ENCODE measurements at places on chromosomes 6 and 20.

- no peak for DNase-seq
These were observed 177.9 kb downstream of the FRK start for GRCh38 chr6:115882771-115883170.

- no peak for DNase-seq
These were observed 108.0 kb downstream of the PRND start for GRCh38 chr20:4829514-4830215.

GRCh38 chr6:20109526-20109925, 102.7 kb downstream of the MBOAT1 start:
- no peak for DNase-seq

DNA sequence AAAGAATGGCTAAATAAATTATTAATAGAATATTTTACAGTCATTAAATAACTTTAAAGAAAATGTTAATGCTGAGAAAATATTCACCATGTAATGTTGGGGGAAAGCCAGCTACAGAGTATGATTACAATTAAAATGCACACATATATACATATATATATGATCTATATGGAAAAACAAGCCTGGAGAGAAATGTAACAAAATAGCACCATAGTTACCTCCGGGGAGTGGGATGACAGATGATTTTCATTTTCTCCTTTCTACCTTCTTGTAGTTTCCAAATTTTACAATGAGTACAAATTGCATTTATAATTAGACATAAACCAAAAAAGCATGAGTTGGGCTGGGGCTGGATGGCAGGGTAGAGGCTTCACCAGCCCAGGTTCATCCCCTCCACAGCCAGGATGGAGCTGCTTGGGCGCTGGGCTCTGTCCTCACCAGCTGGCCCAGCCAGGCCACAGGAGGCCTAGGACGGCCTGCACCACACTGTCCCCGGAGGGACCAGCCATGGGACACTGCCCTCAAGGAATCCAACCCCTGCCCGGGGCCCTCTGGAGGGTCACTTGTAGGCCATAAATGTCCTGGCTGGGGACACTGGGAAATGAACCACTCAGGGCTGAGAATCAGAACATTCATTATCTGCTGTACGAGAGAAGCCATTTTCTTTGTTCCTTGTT, 10.3 kb downstream of the C20orf203 start:
- DNase-seq: no peak

GRCh38 chr6:3961581-3962215, 112.5 kb downstream of the FAM50B start:
- no peak for DNase-seq

GRCh38 chr6:149813351-149813750, 50.8 kb downstream of the LRP11 start:
- no peak for DNase-seq

DNA sequence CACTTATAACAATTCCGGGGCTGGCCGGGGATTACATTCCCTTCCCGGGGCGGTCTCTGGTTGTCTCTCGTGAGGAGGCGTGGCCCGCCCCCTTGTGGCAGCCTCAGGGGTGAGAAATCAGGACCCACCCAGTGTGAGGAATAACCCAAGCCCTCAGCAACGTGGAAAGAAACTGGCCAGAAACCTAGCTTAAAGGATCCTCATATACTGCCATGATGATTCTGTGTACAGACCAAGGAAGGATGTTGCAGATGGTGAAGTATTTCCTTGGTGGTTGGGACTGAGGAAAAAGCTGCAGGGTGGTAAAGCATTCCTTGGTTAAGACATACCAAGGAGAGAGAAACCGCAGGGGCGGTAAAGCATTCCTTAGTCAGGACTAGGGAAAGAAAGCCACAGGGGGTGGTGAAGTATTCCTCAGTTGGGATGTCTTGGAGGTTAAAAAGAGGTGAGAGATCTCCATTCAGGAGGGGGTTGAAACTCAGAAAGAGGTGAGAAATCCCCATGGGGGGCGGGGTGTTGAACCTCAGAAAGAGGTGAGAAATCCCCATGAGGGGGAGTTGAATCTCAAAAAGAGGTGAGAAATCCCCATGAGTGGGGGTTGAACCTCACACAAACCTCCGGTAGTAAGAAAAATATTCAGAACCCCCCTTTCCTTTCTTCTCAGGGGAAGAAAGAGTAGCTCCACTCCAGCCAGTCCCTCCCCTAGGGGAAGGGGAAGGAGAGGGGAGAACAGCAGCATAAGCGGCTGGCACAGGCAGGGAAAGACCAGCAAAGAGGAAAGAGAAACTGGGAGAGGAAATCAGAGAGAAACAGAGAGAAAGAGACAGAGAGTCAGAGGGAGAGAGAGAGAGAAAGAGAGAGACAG, 238.1 kb downstream of the RNGTT start:
- peak; percentile 23 for DNase-seq

GRCh38 chr6:162922563-162923166, 194.9 kb downstream of the PACRG start:
- no peak for DNase-seq

GRCh38 chr6:121439475-121439874, 4.0 kb downstream of the GJA1 start:
- no peak for DNase-seq

GRCh38 chr6:27608916-27609883, 136.3 kb upstream of the ZNF184 start:
- no peak for DNase-seq

GRCh38 chr6:91681296-91681695, 1094.4 kb upstream of the MAP3K7 start:
- no peak for DNase-seq

- no peak for DNase-seq
These were observed 34.6 kb upstream of the SPACA1 start for GRCh38 chr6:88013015-88013414.

DNA sequence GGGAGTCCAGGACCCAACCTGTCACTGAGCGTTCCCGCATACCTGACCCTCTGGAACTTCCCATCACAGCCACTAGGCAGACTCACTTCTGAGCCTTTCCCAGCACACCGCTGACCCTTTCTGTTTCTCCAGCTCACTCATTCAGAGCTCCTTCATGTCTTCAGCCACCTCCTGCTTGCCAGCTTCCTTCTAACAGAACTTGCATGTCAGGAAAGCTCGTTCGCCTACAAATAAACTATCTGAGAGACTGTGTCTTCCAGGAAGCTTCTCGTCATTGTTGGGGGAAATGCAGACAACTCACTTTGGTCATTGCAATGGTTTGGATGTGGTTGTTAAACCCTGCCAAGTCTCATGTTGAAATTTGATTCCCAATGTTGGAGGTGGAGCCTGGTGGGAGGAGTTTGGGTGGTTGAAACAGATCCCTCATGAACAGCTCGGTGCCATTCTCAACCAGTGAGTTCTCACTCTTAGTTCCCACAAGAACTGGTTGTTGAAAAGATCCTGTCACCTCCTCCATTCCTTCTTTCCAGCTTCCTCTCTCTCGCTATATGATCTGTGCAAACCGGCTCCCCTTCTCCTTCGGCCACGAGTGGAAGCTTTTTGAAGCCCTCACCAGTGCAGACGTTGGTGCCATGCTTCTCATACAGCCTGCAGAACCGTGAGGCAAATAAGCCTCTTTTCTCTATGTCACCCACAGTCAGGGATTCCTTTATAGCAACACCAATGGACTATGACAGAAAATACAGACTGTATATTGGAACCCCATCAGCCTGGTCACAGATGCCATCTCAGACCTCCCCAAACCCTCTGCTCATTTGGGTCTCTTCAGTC, 1.4 kb upstream of the MUC21 start:
- no peak for DNase-seq

DNA sequence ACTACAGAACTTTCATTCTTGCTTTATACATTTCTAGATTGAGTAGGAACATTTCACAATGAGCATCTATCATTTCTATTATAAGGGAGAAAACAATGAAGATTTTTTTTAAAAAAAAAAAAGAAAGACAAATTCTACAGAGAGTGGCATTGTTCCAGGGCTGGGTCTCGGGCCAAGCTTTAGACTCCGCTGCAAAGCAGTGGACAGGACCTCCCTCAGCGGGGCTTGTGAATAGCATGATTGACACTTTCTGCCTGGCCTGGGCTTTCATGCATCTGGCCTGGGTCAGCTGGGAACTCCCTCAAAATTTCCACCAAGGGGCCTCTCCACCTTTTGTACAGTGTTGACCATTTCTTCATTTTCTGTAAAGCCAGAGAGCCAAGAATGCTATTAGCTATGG, 55.8 kb upstream of the HIVEP2 start:
- no peak for DNase-seq

DNA sequence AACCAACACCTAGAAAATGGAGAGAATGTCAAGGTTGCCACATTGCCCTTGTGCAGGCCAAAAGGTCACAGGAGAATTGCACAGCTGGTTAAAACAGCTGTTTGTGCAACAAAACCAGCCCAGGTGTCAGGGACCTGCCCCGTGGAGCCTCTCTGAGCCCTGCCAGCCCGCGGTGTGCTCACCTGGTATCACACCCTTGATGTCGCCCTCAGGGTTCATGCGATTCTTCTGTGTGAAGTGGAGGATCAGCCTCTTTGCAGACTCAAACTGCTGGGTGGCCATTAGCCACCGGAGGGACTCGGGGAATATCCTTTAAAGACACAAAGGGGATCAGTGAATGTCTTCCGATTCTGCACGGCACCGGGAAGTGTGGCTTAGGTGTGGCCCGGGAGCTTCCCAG, 39.2 kb downstream of the PSMG4 start:
- DNase-seq: no peak

DNA sequence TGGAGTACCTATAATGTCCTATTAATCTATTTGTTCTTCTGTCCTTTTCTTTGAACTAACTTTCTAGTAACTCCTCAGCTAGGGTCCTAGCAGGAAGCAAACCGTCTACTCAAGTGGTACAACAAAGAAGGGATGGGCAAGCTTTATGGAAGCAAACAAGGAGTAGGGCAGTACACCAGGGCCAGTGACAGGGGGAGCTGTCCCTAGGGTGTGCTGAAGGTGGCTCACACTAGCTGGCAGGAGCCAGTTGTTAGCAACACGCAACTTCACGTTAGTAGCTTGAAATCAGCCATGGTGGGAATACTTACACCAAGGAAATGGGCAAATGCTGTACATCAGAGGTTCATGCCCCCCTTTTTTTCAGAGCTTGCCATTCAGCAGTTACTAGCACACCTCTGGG, 74.0 kb upstream of the EYA2 start:
- DNase-seq: no peak

DNA sequence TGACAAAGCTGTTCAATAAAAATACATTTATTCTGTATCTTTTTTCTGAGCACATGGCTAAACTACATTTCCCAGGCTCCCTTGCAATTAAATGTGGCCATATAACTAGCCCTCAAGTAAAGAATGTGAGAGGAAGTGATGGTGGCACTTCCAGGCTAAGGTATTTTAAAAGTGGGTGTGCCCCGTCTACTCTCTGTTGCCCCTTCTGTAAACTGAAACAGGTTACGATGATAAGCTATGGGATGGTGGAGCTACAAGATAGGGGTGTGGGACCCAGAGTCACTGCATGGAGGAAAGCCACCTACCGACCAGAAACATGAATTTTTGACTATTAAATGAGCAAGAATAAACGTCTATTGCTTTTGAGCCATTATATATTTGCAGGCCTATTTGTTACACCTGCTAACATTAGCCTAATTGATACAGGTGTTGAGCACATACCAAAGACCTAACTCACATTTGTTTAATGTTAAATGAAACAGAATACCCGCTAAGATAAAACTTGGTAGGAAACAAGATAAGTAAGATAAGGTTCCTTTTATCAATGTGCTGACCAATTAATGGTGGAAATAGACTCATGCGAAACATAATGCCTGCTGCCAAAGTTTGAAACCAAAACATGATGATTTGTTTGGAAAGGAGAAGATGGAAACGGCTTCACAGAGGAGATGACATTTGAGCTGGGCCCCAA, 3.1 kb downstream of the FYN start:
- DNase-seq: no peak

GRCh38 chr20:22268675-22269074, 315.7 kb downstream of the FOXA2 start:
- no peak for DNase-seq

DNA sequence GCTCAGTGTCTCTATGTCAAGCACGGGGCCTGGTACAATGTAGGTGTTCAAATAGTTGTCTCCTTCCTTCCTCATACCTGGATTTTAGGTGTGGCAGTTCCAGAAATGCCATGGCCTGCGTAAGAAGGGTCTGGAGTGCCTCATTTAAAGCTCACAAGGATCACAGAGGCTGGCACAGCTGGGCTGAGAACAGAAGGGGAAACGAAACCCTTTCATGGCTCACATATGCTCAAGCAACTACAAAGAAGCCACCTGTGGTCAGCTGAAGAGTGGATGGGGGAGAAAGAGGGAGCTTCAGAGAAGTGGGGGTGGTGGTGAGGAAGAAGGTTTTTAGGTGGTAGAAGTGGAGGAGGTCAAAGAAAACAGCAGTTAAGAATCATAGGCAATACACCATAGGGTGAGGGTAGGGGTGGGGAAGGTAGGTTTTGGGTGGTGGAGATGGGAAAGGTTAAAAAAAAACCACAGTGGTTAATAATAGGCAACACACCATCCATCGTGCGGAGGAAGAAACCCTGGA, 17.0 kb upstream of the TOP1 start:
- DNase-seq: no peak

GRCh38 chr6:107329063-107329860, 130.1 kb downstream of the PDSS2 start:
- DNase-seq: no peak

- no peak for DNase-seq
These were observed at the start of gene RFX6 for GRCh38 chr6:116876635-116877611. TSS of gene RFX6 (plus strand) at chr6:116877242. CDS start at chr6:116877276, 34 bp downstream.

DNA sequence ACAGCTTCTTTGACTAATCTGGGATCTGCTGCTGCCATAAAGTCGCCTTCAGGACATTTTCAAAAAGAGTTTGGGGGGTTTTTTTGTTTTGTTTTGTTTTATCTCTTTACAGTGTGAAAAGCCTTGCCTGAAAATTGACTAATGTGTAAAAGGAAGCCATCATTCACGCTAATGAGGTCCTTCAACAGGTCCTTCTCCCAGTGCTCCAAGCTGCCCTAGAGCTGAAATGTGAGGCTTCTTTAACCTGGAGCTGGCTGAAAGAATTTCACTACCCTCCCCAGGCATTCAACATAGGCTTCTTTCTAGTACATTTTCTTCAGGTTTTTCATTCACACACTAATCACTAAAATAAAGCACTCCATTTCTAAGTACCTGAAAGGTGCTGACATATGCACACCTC, 145.1 kb upstream of the PRDM1 start:
- no peak for DNase-seq

- DNase-seq: no peak
These were observed 108.1 kb upstream of the SCP2D1 start for GRCh38 chr20:18705490-18705889.

DNA sequence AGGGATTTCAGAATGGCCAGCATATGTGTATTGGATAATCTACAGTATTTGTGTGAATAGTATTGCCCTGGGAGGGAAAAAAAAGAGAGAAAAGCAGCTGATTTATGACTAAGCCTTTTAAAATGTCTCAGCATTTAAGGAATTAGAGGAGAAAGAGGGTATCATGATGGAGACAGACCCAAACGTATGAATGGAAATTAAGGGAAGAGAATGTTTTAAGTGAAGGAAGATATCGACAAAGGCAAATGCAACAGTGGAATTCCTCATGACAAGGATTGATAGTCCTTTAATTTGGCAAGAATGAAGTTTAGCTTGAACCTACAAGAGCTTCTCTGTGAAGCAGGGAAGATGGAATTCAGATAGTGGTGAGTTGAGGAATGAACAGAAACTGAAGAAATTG, 367.3 kb upstream of the POU3F2 start:
- DNase-seq: no peak

GRCh38 chr6:14734052-14734415, 511.8 kb upstream of the JARID2 start:
- DNase-seq: no peak
